Activated CD4-positive, CD25-positive, alpha-beta regulatory T cell treated with anti-CD3 and anti-CD28 coated beads, Interleukin-2, amount 50 U/mL, for 16 hours (primary cell): ENCODE measurements at places on chromosomes 6 and 20.

GRCh38 chr6:77466055-77466450 is 2.8 kb upstream of the HTR1B start:
- DNase-seq = no peak

DNA sequence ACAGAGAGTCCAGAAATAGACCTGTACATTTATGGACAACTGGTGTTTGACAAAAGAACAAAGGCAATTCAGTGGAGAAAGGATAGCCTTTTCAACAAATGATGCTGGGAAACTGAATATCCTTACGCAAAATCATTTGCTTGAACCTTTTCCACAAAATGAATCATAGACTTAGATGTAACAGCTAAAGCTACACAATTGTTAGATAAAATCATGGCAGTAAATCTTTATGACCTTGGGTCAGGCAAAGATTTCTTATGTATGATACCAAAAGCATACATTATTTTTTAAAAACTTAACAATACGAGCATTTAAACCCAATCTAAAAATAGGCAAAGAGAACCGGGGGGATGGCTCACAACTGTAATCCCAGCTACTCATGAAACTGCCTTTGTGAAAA is 73.5 kb upstream of the DST start:
- no peak for DNase-seq

DNA sequence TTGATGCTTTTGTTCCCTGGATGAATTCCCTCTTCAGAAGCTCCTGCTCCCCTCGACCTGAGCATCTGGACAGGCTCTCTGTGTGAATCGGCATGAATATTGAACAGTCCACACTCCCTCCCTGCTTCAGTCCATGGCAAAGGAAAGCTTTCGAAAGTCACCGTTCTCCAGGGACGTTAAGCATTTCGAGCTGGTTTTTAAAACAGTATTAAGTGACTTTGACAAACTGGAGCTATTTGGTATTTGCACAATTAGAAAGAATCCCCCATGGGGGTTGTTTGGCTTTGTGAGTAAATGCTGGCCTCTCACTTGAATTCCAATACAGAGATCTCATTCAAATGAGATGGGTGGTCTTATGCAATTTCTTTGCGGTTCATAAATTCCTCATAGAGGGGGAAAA is 85.3 kb upstream of the TIAM2 start:
- DNase-seq = no peak

DNA sequence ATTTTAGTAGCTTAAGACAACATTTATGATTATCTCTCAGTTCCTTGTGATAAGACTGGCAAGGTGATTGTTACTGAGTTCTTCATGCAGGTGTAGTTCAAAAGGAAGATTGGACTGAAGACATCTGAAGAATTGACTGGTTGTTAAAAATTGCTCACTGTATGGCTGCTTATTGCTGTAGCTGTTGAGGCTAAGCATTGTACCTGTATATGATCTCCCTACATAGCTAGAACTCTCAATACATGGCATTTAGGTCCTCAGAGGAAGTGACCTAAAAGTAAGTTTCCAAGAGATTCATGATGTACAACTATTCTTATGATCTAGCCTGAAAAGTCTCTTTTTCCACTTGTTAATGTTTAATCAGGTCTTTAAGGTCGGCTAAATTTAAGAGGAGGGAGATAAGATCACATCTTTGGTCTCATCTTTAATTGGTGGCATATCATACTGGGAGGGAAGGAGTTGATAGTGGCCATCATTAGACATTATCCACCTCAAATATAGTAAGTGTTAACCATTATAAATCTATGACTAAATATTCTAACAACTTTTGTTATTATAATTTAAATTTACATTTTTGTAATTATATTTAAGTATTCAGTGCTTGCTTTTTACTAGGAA is 401.2 kb upstream of the EPHA7 start:
- DNase-seq = no peak

DNA sequence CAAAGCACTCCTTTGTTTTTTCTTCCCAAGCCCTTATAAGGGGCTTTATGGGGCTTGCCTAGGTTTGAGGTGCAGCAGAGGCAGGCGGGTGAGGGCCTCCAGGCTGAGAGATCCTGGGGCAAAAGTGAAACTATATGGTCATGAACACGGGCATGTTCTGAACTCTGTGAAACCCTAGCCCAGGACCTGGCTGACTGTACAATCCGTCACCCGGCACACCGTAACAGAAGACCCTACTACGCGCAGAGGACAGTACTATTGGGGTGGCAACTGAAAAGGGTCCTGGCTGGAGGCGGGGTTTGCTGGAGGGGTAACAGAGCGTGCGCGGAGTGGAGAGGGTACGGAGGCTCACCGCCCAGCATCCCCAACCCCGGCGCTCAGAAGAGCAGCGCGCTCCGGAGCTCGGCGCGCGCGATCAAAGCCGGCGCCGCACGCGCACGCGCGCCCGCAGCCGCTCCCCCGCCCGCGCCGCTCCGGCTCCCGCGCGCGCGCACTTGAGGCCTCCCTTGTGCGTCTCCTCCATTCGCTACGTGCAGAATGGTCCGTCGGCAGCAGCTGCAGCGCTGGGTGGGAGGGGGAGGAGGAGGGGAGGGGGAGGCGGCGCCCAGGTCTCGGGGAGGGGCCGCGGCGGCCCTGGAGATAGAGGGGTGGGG is 54.2 kb downstream of the MRPL14 start:
- peak; percentile 37 for DNase-seq

GRCh38 chr6:168200571-168201134 is 118.9 kb downstream of the DACT2 start:
- no peak for DNase-seq

DNA sequence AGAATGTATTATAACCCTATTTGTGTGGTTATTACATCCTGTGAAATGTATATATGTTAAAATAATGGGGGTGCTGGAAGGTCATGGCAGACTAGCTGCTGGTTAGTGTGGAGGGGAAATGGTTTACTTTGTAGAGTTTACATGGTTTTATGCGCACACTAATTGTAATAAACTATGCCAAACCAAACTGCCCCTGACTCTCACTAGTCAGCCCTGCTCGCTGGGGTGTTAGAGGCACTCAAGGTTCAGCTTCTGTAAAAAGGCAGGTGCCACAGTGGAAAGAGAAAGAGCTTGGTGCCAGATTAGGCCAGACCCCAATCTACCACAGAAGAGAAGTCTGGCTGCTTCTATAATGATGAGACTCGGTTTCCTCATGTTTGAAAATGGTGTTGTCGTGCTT is 52.7 kb downstream of the GOPC start:
- DNase-seq = no peak

- no peak for DNase-seq
Observed at GRCh38 chr6:56168596-56168995, 78.8 kb downstream of the COL21A1 start.
